Stimulated activated CD8-positive, alpha-beta memory T cell treated with anti-CD3 and anti-CD28 coated beads, Interleukin-4, amount 100 ng/mL, for 1 hour (primary cell): ENCODE measurements at places on chromosomes 7 and 10.

GRCh38 chr10:125113691-125114371 is 46.5 kb downstream of the CTBP2 start:
- no peak for DNase-seq

- DNase-seq, result no peak
Observed at GRCh38 chr7:152103066-152103465, 77.6 kb downstream of the GALNT11 start.

DNA sequence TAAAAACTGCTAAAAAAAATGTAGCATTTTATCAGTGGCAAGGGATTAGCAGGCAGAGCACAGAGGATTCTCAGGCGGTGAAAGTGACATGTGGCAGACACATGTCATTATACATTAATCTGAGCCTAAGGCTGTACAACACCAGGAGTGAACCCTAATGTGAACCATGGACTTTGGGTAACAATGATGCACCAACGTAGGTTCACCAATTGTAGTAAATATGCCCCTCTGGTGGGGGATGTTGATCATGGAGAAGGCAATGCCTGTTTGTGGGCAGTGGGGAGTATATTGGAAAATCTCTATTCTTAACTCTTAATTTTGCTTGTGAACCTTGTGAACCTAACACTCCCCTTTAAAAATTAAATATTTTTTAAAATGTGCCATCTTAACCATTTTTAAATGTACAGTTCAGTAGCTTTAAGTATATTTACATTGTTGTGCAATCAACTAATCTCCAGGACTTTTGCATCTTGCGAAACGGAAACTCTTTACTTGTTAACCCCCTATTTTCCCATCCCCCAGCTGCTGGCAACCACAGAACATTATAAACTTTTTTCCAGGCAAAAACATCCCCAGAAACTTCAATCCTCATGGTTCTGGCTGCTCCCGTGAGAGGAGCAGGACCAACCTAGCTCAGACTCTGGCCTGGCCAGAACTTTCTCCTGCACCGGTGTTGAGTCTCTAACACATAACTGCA is 29.9 kb downstream of the LRRC20 start:
- DNase-seq, result no peak

- DNase-seq, result no peak
Observed at GRCh38 chr7:81002421-81002820, 83.6 kb upstream of the SEMA3C start.

DNA sequence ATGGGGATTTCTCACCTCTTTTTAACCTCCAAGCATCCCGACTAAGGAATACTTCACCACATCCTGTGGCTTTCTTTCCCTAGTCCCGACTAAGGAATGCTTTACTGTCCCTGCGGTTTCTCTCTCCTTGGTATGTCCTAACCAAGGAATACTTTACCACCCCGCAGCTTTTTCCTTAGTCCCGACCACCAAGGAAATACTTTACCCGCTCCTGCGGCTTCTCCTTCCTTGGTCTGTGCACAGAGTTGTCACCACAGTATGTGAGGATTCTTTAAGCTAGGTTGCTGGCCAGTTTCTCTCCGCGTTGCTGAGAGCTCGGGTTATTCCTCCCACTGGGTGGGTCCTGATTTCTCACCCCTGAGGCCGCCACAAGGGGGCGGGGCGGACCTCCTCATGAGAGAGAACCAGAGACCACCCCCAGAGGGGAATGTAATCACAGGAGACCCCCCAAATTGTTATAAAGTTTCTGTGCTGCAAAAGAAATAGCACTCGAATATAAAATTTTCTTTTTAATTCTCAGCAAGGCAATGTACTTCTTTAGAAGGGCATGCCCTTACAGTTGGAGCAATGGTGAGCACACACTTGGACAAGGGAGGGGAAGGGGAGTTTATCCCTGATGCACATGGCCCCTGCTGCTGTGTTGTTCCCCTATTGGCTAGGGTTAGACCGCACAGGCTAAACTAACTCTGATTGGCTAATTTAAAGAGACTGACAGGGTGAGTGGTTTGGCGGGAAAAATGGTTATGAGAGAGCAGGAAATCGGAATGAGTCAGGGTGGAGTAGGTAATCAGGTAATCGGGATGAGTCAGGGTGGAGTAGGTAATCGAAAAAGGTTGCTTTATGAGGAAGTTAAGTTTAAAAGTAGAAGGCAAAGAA is 12.8 kb downstream of the SUGCT start:
- no peak for DNase-seq

DNA sequence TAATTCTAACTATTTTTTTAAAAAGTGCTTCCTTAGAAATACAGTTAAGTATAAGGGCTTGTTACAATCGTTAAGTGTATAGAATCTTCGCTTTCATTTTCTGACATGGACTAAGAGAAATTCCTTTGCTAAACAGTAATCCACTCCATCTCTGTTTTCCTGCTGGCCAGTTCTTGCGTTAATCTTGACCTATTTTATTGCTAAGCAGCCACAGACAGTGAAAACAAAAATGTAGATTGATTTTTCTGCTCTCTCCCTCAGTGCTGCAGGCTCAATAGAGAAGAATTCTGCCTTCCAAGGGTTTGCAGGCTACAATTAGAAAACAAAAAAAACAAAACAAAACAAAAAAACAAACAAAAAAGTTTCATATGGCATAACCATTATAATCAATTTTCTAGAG is 310.4 kb upstream of the ADARB2 start:
- no peak for DNase-seq

DNA sequence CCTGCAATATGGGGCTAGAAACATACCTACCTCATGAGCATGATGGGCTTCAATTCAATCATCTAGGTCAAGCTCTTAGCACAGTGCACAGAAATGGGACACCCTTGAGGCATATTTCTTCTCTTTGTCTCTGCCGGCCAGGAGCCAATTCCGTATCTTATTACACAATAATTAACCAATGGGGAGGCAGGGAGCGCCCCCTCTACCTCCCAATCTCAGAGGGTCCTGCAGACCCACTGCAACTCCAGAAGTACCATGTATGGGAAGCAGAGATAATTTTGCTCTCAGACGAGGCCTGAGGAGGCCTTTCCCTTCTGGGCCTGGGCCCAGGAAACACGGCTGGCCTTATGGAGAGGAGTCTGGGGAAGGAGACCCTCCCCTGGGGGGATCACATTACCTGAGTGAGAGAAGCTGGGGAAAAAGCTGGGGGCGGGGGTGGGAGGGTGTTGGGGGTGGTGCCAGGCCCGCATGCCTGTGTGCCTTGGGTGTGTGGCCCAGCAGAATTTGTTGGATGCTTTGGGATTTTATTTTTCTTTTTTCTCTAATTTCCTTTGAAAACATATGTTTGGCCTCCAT is 155.5 kb downstream of the UBE2H start:
- DNase-seq, result no peak

DNA sequence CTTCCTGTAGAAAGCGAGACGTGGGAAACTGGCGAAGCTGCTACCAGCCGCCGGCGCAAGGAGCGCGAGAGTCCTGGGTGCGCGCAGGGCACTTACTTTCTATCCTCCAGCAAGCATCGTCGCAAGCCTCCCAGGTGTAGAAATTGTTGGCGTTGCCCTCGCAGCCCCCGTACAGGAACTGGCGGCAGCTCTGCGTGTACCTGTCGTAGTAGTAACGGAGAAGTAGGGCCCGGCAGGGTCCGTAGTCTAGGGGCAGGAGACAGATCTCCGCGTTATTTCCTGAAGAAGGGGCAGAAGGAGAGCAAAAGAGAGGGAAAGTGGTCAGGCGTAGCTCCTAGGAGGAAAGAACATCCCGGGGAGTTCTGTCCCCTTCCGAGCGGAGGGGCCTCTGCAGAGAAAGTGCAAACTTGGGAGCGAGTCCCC is 501 bp downstream of the TFPI2 start:
- DNase-seq, result no peak

DNA sequence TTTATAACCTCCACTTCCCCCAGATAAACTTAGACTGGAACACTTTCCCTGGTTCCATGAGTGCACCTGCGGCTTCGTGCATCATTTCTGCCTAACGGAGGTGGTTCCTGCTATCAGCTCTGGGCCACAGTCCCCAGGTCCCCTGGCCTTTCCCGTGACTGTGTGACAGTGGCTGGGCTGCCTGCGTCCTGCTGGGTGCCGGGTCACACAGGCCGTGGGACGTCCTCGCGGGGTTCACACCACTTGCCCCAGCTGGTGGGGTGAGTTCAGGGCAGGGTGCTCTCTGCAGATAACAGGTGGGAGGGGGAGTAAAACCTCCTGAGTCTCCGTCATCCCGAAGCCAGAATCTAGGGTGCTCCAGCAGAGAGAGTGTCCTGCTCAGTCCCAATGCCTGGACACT is 58.7 kb upstream of the CFAP46 start:
- no peak for DNase-seq

DNA sequence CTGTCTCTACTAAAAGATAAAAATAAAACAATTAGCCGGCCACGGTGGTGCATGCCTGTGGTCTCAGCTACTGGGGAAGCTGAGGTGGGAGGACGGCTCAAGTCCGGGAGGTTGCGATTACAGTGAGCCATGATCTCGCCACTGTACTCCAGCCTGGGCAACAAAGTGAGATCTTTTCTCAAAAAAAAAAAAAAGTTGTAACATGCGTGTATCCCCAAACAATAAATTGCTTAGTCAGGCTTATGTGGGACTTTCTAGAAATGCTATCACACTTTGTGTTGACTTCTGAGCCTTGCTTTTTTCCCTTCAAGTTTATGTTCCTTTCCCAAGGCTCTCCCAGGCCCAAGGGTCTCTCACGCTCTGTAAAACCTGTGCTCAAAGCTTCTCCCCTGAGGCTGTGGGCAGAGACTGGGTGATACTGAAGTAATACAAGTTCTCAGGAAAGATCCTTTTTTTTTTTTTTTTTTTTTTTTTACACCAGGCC is 88.0 kb upstream of the TNS3 start:
- DNase-seq, result no peak

DNA sequence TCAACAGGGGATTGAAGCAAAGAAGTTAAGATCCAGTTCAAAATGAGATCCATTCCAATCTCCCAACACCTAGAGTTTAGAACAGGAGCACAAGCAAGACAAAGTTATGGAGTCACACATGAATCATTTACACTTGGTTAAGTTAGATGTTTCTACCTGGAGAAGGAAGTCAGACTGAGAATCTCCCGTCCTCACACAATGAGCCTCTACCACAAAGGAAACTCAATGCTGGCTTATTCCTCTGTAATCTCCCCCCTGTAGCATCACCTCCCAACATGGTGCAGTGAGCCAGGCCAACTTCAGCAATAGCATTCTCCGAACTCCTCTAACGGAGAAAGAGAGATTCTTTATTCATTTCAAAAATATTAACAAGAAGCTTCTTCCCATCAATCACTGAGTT is 82.2 kb downstream of the ELMO1 start:
- no peak for DNase-seq

DNA sequence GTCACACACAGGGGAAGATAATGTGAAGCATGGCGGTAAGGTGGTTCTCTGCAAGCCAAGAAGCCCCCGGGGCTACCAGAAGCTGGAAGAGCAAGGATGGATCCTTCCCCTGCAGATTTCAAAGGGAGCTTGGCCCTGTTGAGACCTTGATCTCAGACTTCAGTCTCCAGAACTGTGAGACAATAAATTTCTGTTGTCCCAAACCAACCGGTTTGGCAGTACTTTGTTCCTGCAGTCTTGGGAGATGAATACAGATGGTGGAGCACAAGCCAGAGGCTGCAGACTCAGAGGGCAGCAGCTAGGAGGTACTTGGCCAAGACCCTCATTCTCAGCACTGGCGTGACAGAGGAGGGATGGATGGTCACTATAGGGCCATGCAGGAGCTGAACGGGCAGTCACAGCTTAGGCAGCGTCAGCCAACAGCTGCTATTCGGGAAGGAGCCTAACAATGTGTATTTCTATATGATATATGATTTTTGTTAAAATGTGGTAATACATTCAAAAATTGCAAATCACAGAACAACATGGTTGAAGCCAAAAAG is 387.3 kb downstream of the TNS3 start:
- no peak for DNase-seq

- no peak for DNase-seq
Observed at GRCh38 chr7:13017333-13017857, 330.0 kb downstream of the ARL4A start.

GRCh38 chr10:118850418-118851061 is 95.8 kb upstream of the CACUL1 start:
- DNase-seq, result peak; percentile 2

DNA sequence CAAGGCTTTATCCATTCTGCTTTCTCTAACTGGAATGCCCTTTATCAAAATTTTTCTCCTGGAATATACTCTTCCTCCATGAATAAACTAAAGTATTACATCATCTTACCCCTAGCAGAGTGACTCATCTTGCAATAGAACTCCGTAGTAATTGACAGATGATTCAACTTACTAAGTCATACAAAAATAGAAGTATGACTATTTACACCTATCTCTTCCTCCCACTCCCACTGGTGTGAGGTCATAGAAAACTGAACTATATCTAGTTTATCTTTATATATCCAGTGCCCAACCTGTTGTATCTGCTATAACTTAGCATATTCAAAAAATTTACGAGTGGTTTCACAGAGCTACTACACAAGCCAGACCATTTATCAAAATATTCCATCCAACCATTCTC is 26.1 kb downstream of the ABCB1 start:
- no peak for DNase-seq

DNA sequence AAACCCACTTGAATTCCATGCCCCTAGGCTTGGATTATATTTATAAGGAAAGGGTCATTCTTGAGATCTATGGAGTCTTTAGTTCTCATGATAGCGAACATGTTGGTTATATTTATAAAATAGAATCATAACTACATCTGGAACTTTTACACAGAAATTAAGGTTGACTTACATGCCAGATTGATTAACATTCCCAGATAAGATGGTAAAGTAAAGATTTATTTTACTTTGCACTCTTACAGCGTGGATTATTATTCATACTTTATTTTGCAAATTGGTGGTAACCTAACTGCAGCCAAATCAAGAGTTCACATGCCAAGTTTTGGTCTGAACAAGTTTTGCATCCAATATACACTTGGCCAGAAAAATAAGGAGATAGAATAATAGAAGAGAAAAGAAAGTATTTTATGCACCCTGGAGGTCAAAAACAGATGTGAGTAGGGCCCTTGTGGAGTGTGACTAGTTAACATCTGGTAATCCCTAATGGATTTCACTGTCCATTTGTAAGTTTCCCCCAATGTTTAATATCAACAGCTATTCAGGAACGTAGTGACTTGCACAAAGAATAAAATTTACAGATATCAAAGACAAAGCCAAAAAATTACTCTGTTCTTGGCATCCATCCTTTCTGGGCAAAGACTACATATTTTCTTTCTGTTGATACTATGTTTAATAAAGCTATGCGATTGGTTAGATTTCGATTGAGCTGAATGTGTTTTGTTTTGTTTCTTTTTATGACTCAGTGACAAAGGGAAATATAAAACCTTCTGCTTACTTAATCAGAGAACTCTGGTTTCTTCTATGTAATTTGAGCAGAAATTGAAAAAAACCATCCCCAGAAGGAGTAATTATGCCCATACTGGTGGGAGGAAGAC is 10.1 kb upstream of the TMEM26 start:
- no peak for DNase-seq
